ENCODE measurements at places on chromosomes 1 and 21.

GRCh38 chr1:201591981-201592380, 53.1 kb downstream of the NAV1 start:
- DNase-seq, result no peak

GRCh38 chr1:119245881-119246280, 105.4 kb upstream of the WARS2 start:
- no peak for DNase-seq

GRCh38 chr1:54249819-54250435, 50.0 kb downstream of the MRPL37 start:
- no peak for DNase-seq

- DNase-seq, result no peak
Observed at GRCh38 chr1:221522529-221522940, 219.4 kb downstream of the DUSP10 start.

GRCh38 chr1:170511038-170511437, 20.9 kb upstream of the GORAB start:
- no peak for DNase-seq

GRCh38 chr1:211236633-211237320, 22.4 kb upstream of the RCOR3 start:
- no peak for DNase-seq

DNA sequence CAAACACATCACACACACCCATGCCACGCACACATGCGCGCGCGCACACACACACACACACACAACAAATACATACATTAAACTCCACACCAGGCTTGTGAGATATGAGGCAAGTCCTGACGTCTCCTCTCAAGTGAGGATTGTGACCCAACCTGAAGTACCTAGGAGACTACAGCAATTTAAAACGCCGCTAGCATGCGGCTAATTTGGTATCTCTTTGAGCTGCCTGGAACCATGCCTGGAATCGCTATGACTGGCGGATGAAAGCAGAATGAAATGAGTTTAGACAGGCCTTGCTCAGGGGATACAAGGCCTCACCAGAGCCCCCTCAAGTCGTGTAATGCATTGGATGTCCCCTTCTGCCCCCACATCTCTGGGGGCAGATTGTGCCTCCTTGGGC, 1.6 kb upstream of the RAB7B start:
- no peak for DNase-seq

- DNase-seq, result no peak
Observed at GRCh38 chr1:17485281-17485680, 45.8 kb upstream of the RCC2 start.

GRCh38 chr1:185058110-185058509, 12.8 kb downstream of the RNF2 start:
- DNase-seq, result no peak

DNA sequence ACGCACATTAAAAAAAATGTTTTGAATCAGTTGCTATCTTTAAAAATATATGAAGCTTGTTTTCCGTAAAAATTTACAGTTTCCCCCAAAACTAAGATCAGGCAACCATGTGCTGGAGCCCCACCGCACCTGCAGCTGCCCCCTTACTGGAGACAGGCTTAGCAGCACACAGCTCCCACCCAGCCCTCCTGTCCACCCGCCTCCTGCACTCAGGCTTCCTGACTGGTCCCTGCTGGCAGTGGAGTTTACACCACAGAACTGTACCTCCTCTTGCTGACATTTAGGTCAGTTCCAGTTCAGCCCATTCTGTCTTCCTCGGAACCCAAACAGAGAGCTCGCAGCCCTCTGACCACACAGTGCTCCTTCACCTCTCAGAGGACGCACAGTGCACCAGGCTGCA, 2.1 kb downstream of the GPR161 start:
- DNase-seq, result no peak

DNA sequence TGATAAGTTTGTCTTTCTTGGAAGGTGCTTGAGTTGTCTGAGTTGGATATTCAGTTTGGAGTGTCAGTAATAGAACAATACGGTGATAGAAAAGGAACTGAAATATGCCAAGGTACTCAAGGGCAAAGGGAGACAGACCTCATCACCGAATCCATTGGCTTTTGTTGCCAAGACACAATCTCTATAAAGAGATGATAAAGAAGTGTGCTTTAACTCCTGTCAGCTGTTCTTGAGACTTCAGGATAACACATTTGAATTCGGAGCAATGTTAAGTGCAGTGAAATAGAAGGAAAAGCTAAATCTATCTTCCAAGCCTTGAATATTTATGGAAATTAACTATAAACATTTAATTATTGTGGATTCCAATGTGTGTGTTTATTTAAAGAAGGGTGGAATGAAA, 194.7 kb downstream of the DISC1 start:
- no peak for DNase-seq

DNA sequence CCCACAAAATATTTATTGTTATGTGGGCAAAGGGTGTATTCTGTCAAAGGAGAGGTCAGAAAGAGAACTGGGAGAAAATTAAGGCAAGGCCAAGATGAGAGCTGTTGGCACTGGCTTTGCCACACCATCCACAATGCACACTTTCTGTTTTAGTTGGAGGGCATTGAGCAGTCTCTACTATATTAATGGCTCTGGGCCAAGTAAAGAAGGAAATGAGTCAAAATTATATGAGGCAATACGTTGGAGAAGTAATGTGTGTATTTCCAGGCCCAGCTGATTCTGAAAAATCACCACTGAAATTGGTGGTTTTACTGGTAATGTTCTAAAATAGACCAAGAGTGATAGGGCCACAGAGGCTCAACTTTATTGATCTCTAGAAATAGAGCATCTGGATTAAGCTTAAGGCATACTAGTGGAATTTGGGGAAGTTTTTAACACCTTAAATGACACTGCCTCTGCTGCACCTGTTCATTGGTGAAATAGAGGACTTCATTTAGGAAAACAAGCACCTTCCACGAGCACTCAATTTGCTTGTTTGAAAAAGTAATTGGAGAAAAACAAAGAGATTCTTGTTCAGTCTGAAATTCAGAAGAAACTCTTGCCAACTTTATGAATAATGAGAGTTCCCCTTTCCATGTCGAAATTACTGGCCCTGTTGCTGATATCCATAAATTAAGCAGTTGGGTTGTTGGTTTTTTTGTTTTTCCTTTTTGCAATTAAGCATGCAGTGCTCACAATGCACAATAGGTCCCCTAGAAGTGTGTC, 424.9 kb downstream of the ADGRL2 start:
- DNase-seq, result no peak

- no peak for DNase-seq
Observed at GRCh38 chr1:81208441-81208840, 592.3 kb upstream of the ADGRL2 start.

GRCh38 chr1:96596226-96596922, 125.2 kb upstream of the PTBP2 start:
- DNase-seq, result peak; percentile 4

- no peak for DNase-seq
Observed at GRCh38 chr1:51445351-51446090, 73.5 kb downstream of the EPS15 start.

- DNase-seq, result peak; percentile 21
Observed at GRCh38 chr1:74652711-74653139, 20.9 kb downstream of the ERICH3 start.

DNA sequence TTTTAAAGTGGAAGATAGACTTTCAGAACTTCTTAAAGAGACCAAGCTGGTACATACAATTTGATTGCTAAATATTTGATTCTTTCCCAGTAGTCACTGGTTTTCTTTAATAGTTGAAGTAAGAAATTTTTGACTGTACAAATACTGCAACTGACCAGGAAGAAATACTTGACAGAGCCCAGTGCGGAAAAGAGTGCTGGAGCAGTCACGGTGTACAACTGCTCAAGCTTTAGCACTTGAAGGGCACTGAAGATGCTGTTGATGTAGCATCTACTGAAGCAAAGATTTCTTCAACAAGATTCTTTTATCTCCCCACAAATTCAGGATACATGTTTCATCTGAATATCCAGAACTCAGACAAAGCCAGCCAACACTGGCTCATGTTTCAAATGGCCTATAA, 41.5 kb downstream of the SLC35F3 start:
- no peak for DNase-seq

DNA sequence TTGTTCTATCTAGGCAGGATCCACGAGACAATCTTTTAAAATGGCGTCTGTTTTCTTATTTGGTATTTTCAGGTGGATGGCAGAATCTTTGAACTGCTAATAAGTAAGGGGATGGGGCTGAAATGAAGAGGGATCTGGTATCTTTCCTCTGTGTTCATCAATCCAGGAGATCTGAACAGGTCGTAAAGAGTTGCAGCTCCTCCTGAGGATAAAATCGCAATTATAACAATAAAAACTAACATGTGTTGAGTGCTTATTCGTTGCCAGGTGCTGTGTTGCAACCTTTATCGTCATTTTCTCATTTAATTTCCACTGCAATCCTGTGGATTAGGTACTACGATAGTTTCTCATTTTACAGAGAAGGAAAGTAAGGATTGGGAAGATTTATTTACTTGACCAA, 134.6 kb upstream of the DPYD start:
- DNase-seq, result no peak

GRCh38 chr1:209769971-209770370, 14.1 kb downstream of the TRAF3IP3 start:
- DNase-seq, result no peak

GRCh38 chr1:185645162-185645640, 89.0 kb upstream of the HMCN1 start:
- no peak for DNase-seq

GRCh38 chr1:213300433-213300832, 249.4 kb downstream of the RPS6KC1 start:
- DNase-seq, result no peak

DNA sequence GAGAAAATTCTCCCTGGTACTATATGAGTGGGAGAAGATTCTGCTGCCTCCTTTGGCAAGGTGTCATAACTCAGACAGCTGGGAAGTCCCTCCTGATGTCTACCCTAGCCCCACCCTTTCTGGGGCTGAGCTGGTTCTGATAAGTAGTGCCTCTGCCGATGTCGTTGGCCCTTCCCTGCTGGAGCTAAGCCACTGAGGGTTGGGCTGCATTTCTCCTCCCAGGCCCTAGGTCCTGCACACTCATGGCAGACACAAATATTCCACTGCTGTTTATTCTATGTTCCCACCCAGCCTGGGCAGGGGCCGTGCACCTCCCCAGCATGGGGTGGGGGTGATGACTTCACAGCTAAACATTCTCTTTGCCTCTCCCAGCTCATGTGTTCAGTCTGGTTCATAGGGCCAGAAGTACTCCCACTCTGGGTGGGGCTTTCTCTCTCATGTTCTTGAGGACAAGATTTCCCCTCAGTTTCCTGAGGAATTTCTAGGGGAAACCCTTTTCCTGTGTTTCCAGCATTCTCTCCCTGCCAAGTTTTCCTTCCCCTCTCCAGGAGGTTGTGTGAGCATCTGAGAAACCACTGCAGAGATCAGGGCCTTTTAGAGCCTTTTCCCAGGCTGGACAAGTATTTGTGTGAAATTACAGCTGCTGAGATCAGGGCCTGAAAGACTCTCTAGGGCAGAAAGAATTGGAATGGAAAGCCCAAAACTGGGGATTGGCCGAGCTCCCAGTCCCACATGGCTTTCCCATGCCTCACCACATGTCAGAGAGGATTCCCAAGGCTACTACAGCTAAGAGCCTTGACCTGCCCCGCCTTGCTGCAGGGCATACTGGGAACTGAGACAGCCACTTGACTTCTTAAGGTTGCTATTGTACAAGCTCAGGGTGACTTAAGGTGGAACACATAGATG, 66.2 kb downstream of the ATP2B4 start:
- DNase-seq, result no peak

DNA sequence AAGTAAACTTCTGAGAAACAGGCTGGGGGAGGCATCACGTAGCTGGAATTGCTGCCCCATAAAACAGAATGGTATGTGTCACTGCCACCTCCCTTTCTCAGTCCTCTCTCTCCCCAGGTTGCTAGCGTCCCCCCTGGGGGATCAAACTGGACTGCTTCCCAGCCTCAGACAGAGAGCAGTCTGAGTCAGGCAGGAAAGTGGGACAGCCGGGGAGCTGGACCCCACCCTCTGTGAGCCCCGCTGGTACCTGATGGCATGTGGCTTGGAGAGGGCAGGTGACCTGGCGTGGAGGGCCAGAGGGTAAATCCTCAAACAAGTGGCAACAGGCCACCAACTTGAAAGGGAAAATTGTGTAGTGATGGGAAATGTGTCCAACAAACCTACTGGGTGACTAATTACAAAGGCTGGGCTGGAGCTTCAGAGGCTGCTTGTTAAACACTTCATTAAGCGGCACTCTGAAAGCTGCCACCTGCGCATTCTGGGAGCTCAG, 1.0 kb upstream of the SFN start:
- no peak for DNase-seq

DNA sequence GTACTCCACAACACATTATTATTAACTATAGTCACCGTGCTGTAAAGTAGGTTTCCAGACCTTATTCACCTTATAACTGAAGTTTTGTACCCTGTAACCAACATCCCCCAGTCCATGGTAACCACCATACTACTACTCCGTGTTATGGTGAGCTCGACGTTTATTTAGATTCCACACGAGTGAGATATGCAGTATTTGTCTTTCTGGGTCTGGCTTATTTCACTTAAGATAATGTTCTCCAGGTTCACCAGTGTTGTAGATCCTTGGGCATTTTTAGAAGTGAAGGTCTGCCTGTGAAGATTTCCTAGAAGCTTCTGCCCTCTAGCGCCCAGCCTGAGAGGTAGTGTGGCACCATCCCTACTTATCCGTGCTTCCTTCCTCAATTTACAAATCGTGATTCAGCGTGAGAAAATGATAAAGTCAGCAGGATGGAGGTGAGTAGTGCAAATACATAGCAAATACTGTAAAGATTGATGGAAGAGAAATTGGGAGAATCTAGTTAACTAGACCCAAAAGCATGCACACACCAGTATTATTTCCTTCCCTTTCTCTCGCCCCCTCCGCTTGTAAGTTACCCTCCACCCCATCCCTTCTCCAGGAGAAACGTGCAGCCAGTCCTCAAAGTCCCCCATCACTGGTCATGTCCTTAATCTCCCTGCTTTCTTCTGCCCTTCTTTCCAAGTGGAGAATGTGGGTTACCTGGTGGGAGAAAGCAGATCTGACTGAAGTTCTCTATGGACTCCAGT, 36.0 kb upstream of the DISC1 start:
- no peak for DNase-seq

DNA sequence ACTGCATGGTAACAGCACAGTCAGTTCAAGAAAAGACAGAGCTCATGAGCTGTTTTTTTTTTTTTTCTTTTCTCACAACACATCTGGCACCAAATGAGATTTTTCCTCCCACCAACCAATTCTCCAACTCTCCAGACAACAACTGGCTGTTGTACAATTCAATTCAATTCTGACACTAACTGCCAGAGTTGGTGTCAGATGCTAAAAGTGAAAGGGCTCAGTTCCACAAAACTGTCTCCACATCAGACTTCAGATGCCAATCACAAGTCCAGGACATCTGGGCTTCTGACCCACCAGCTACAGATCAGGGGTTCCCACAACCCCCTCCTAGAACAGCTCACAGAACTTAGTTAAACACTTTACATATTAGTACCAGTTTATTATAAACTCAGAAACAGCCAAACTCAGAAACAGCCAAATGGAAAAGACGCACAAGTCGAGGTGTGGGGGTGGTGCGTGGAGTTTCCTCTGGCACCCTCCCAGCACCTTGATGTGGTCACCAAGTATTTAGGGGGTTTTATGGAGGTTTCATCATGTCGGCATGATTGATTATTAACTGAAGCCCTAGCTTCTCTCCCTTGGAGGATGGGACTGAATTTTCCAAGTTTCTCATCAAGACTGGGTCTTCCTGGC, 39.2 kb upstream of the LRRC8D start:
- DNase-seq, result no peak

Data from GM19239 (cell line).